ENCODE measurements at places on chromosomes 3 and 15.

DNA sequence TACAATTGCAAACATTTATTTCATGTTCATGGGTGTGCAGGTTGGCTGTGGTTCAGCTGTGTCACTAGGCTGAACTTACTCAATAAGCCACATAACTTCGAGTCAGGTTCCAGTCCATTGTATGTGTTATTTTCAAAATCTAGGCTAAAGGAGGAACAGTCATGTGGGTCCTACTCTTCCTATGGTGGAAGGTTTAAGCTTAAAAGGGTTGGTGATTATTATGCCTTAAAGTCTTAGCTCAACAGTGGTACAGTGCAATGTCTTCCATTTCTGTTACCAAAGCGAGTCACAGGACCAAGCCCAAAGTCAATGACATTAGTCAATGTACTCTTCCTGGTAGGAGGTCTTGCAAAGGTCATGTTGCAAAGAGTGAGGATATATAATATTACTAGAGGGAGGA is 78.2 kb downstream of the ATG7 start:
- DNase-seq, result no peak

DNA sequence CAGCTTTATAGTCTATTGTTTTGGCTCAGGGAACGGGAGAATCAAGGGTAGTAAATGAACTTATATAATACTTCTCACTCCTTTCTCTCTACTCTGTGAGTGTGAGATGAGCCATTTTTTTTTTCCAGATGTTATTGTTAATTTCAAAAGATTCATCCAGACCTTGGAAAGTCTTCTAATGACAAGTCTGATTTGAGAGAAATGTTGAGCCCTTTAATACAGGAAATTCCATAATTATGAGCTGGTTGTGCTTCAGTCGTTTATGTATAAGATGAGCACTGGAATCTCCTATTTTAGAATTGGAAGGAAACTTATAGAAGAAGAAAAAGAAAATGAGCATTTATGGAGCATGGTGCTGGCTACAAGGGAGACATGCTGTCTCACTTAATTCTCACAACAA is 92.0 kb downstream of the FBN1 start:
- no peak for DNase-seq

DNA sequence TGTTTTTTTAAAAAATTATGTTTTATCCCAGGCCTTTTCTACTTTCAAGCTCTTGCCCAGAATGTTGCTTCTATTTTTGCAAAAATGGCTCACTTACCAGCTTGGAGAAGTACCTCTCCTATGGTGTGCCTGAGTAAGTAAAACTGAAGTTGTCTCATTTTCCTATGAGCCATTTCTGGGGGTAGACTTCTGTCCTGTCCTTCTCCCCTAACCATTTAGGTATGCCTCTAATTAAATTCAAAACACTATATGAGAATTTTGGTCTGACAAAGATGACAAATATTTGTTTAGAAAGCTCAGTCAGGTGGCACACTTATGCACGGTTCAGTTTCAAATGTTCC is 282.5 kb upstream of the ICE2 start:
- no peak for DNase-seq

DNA sequence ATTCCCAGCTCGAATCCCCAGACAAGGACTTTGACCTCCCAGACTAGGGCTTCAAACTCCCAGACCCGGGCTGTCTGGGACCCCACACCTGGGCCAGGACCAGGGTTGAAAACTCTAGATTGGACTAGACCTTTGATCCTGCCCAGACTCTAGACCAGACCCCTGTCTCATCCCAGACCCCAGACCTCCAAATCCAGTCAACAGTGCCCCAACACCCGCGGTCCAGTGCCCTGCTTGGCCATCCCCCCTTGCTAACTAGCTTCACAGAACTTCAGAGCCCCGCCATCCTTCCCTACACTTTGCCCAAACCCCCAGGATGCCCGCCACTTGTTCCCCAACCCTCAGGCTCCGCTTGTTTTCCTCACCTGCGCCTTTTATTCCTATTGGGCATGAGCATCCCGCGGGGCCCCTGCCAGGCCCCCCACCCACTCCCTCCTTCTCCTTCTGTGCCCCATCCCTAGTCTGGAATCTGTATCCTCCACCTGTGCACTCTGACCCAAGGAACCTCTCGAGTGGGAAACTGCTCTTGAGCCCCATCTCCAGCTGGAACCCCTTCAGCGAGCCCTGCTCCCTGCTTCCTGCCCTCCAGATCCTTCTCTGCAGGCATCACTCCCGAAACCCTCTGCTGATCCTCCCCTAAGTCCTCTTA is 604 bp downstream of the GNAI2 start:
- no peak for DNase-seq

GRCh38 chr15:39797407-39797806 is 14.8 kb upstream of the FSIP1 start:
- DNase-seq, result no peak

GRCh38 chr3:141594357-141594756 is 107.5 kb downstream of the RASA2 start:
- DNase-seq, result no peak

- DNase-seq, result no peak
Measured at GRCh38 chr3:48157202-48157840, 30.9 kb downstream of the CDC25A start.

- DNase-seq, result no peak
Measured at GRCh38 chr3:86948822-86949221, 42.1 kb downstream of the VGLL3 start.

- DNase-seq, result no peak
Measured at GRCh38 chr15:36585774-36586173, 6.3 kb downstream of the CDIN1 start.

GRCh38 chr15:51759557-51760070 is 8.2 kb downstream of the TMOD2 start:
- no peak for DNase-seq

- no peak for DNase-seq
Measured at GRCh38 chr3:192928720-192929119, 11.1 kb upstream of the MB21D2 start.

DNA sequence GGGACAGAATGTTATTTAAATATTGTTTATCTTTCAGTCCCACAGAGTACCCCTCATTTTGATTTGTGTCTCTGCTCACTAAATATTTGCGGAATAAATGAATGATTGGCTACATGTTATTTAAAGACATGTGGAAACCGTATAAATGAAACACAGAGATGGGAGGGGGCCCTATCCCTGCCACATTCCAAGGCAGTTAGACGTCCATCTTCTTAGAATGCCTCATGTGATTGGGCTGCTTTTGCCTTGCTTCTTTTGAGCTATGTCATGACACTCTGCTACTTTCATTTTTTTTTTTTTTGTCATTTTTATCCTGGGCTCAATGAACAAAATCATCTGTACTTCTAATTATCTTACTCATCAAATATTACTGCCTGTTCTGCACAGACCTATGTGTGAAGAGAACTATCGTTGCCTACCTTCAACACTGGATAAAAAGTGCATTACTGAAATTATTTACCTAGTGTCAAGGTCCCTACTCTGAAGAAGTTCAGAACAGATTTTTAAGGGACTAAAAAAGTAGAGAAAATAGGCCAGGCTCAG is 83.9 kb upstream of the FAM98B start:
- no peak for DNase-seq

DNA sequence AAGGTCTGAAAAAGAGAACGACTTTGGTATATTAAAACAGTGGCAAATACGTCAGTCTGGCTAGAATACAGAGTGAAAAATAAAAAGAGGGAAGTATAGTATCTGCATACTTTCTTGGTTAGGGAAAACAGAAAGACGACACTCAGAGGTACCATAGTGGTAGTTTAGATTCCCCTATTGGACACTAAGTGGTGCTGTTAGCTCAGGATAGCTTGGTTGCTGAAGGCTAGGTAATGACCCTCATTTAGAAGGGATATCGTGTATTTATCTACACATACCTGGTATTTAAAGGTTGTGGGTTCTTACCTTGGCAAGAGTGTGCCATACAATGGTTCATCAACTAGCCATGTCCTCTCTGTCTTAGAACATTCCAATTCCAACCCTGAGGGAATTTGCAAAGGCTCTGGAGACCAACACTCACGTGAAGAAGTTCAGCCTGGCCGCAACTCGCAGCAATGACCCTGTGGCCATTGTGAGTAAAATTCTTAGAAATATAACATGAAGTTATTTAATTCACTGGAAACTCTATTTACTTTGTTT is 31.0 kb downstream of the TMOD2 start:
- DNase-seq, result no peak

- DNase-seq, result no peak
Measured at GRCh38 chr3:52062505-52062904, 6.1 kb upstream of the DUSP7 start.

- no peak for DNase-seq
Measured at GRCh38 chr3:172953571-172953970, 187.5 kb downstream of the SPATA16 start.

DNA sequence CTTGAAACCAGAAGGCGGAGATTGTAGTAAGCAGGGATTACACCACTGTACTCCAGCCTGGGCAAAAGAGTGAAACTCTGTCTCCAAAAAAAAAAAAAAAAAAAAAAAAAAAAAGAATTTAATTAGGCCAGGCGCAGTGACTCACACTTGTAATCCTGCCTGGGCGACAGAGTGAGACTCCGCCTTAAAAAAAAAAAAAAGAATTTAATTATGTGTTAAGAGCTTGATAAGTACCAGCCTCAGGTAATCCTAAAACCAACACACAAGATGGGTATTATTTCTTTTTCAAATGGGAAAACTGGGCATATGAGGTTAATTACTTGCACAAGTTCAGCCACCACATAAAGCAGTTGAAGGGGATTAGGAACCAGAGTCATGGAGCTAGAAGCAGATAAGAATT is 49.0 kb downstream of the PBRM1 start:
- no peak for DNase-seq

DNA sequence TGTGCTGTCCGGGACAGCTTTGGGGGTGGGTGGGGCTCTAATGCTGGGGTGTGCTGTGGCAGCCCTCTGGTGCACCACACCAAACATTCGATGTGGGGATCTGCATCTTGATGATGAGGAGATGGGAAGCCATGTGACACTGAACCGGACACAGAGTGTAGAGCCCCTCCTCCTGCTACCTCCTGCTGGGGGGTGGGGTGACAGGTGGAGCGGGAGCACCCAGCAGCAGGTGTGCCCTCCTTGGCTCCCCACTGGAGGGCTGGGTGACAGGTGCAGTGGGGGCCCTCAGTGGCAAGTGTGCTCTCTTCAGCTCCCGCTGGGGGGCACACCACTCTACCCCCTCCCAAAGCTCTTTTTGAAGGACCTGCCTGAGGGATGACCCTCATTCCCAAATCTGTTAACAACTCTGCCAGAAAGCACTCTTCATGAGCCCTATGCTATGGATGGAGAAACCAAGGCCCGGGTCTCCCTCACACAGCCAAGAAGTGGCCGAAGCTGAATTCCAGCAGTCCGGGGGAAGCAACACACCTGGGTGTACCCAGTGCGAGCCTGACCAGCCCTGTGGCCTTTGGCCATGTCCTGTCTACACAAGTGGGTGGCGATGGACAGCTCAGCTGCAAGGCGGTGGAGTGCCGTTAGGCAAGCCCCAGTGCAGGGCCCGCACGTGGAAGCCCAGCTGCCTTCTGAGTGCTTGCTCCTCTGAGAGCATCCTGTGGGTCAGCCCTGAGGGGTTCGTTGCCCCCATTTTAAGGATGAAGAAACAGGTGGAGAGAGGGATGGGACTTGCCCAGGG is 609 bp upstream of the UROC1 start:
- no peak for DNase-seq

DNA sequence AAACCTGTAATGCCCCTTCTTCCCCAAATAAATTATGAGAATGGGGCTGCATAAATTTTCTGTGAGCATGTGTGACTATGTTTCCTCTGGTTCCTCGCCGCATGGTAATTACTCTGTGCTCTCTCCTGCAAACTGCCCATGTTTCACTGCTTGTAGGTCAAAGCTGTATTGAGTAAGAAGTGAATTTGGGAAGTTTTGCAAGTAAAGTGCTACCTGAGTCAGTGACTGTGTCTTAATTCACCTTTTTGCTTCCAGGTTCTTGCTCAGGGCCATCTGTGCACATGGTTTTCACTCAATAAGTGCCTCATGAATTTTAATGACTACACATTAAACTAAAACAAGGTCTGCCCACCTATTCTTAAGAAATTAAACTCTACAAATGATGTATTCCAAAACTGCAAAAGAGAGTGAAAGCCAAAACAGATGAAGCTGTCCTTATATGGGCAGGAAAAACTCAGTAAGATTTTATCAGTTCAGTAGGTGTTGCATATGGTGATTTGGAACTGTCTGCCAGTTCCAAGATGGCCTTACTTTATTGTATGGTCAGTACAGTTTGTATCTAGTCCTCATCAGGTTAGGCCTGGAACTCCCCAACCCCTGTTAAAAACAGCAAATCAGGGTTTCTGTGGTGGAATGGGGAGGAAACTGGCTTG is 100.0 kb downstream of the LPP start:
- DNase-seq, result no peak

- no peak for DNase-seq
Measured at GRCh38 chr3:138047596-138048158, 37.7 kb downstream of the CLDN18 start.

DNA sequence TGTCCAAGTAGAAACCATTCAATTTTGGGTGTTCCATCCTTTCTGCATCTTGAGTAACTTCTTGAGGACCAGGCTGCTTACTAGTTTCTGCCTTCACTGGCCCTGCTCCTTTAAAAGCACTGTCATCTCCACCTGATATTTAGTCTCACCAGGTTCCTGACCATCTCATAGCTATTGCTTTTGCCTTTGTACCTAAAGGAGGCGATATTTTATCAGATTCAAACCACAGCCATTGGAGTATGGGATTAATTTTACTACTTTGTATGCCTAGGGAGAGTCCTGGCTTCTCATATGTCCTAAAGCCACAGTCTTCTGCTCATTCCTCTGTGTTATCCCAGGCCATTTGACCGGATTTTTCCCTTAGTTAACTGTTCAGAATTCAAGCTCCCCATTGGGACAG is 51.8 kb upstream of the RFX7 start:
- DNase-seq, result no peak

DNA sequence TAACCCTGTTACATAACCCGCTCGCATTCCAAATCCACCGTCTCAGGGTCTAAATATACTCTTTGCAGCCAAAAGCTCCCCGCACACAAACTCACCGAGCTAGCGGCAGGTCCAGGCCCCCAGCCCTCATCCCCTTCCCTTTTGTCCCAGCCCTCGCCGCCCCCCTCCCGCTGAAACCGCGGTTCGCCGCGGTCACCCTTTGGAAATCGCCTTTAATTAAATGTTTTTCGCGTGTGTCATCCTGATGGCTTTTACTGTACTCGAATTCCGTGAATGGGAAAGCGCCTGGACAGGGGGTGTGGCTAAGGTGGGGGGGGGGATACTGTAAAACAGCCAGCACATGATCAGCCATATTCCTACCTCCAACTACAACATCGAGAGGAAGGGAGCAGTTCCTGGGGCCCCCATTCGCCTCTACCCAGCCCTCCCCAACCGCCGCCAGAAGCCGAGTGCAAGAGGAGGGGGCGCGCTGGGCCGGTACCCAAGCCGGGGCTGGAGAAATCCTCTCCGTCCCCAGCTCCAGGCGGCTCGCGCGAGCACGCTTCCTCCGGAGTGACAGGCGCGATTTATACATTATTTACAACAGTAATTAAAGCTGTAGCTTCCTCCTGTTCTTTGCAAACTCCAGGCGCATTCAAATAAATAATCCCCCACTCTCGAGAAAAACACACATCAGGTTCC is 1.7 kb downstream of the RORA start:
- no peak for DNase-seq
